ENCODE measurements at places on chromosomes 6 and 20.

DNA sequence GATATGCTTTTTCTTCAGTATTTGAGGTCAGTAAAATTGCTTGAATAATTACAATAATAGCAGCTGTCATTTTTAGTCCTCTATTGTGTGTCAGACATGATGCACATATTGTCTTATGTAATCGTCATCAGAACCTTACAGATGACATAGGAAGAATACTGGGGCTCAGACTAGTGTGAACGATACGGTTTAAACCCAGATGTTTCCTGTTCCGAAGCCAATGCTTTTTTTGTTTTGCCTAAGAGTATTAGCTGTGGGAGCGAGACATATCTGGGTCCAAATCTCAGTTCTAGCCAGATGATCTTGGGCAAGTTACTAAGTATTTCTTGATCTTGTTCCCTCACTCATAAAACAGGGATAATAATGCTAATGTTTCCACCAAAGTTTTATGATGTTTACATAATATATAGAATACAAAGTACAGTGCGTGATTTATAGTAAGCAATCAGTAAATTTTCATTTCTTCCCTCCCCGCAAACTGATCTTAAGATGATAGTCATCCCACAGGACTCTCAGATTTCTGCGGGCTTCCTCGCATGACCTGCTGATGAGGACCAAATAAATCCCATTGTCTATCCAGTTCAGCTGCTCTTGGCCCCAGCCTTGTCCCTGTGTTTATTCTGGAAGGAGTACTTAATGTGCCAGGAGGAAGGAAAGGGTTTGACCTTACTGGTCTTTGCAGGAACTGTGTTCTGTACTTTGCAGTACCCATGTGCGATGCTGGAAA lies 98.2 kb downstream of the CAP2 start:
- H3K4me3 ChIP-seq = no peak overlapping the region
- H3K36me3 ChIP-seq = peaks cover 11% of the 10 kb centered on the region
- H3K27me3 ChIP-seq = no peaks in the 10 kb centered on the region
- no peak overlapping the region for H3K27ac ChIP-seq
- DNase-seq = no peak

DNA sequence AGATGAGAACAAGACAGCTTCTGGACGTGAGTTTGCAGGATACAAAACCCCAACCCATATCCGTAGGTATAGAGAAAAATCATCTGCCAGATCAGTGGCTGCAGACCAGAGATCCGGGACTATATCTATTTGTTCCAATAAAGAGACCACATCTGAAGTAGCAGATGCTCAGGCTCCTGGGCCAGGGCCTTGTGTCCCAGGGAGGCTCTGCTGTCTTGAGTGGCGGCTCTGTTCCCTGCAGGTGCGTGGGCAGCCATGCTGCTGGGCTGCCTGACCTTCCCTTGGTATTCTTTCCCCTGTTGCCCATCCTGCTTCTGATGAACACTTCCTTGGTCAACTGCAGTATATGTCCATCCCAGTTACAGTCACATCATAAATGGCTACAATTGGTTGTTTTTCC lies 34.9 kb downstream of the ERMARD start:
- H3K36me3 ChIP-seq = peaks cover 19% of the 10 kb centered on the region
- H3K27ac ChIP-seq = no peak overlapping the region
- no peaks in the 10 kb centered on the region for H3K27me3 ChIP-seq
- peaks cover 2% of the 10 kb centered on the region for H3K4me1 ChIP-seq

DNA sequence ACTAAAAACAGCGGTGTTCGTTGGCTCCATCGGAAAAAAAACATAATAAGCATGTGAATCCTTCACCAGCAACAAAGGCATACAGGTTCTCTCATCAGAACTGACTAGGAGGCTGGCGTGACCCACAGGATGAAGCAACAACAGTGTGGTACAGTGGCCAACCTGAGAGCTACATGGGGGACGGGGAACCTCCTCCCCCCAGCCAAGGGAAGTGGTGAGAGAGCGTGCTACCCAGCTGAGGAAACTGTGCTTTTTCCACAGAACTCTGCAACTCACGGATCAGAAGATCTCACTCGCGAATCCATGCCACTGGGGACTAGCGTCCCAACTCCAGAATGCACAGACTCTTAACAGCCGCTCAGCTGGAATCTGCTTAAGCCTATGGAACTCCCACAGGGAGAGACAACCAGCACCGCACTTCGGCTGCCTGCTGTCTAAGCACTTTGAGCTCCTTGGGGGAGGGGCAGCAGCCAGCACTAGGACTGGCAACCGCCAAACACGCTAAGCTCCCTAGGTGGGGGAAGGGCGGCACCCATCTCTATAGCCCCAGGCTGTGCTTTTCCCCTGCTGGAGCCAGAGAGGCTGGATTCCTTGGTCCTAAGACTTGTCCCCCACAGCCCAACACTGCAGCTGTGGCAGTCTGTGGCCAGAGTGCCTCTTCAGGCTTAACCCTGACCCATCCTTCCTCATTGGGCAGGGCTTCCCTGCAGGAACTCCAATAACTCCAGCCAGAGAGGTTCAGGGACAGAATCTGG lies 538.3 kb upstream of the BTBD3 start:
- no peak for DNase-seq
- peaks cover 27% of the 10 kb centered on the region for H3K4me1 ChIP-seq
- H3K36me3 ChIP-seq = no peaks in the 10 kb centered on the region
- no peak overlapping the region for H3K4me3 ChIP-seq

GRCh38 chr6:90650041-90650940 lies 63.4 kb upstream of the MAP3K7 start:
- peaks cover 14% of the 10 kb centered on the region for H3K27me3 ChIP-seq
- H3K4me1 ChIP-seq = no peaks in the 10 kb centered on the region
- no peaks in the 10 kb centered on the region for H3K36me3 ChIP-seq
- no peak for DNase-seq
- no peak overlapping the region for H3K4me3 ChIP-seq

DNA sequence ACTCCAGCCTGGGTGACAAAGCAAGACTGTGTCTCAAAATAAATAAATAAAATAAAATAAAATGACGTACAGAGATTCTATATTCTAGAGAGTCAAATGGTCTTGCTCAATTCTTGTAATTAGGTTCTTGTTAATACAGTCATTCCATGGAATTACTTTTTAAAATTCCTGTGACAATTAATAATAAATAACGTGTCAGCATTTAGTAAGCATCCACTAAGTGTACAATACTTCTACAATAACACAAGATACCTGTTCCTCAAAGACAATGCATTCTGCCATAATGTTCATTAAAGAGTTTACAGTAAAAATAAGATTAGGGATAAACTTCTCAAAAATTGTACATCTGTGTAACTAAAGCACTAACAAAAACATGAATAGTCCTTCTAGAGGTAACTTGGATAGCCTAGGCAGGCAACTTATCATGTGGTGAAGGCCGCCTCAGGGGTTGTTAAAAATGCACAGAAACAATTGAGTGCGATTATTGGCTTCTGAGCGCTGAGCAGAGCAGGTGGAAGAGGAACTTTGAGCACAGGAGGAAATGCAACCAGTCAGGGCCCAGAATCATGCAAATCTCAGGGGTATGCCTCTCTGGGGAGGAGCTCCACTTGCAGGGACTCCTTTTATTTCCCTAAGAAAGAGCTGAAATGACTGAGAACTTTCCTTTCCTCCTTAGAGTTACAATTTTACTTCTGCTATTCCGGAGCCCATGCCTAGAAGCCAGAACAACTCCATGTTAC lies 37.1 kb downstream of the QRSL1 start:
- no peak for DNase-seq
- H3K36me3 ChIP-seq = peaks cover 30% of the 10 kb centered on the region
- H3K4me3 ChIP-seq = no peak overlapping the region
- no peaks in the 10 kb centered on the region for H3K4me1 ChIP-seq
- H3K27me3 ChIP-seq = no peaks in the 10 kb centered on the region

- H3K4me1 ChIP-seq = no peaks in the 10 kb centered on the region
- no peak overlapping the region for H3K4me3 ChIP-seq
- no peak overlapping the region for H3K27ac ChIP-seq
- H3K36me3 ChIP-seq = no peaks in the 10 kb centered on the region
- no peaks in the 10 kb centered on the region for H3K27me3 ChIP-seq
- no peak for DNase-seq
These were observed 243.3 kb upstream of the GRIK2 start for GRCh38 chr6:101150226-101150625.

GRCh38 chr6:25446830-25447569 lies 167.8 kb downstream of the CARMIL1 start:
- H3K27me3 ChIP-seq = no peaks in the 10 kb centered on the region
- no peak overlapping the region for H3K4me3 ChIP-seq
- peaks cover 8% of the 10 kb centered on the region for H3K36me3 ChIP-seq
- peak overlapping the region; percentile 43 for H3K27ac ChIP-seq
- H3K4me1 ChIP-seq = peaks cover 20% of the 10 kb centered on the region

GRCh38 chr20:40181676-40182075 lies 507.4 kb downstream of the MAFB start:
- H3K4me1 ChIP-seq = no peaks in the 10 kb centered on the region
- no peaks in the 10 kb centered on the region for H3K36me3 ChIP-seq
- no peak for DNase-seq
- no peaks in the 10 kb centered on the region for H3K27me3 ChIP-seq
- H3K4me3 ChIP-seq = no peak overlapping the region

DNA sequence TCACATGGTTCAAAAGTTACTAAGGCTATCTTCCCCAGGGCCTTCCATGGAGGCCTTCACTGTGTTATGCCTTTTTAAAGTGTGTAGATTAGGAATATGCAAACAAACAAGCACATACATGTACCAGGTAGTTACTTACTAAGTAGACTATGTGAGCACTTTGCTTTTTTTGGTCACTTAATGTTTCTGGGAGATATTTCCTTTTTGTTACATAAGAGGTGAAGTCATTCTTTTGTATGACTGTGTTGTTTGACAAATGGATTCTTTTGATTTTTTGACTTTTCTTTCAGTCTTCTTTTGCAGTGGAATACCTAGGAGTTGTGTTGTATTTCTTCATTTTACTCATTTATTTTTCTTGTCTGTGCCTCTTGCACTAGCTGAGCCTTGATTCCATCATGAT lies 39.6 kb upstream of the BCAS1 start:
- no peak overlapping the region for H3K27ac ChIP-seq
- H3K36me3 ChIP-seq = no peaks in the 10 kb centered on the region
- H3K27me3 ChIP-seq = no peaks in the 10 kb centered on the region
- H3K4me3 ChIP-seq = no peak overlapping the region
- peaks cover 25% of the 10 kb centered on the region for H3K4me1 ChIP-seq

GRCh38 chr6:10556992-10557391 lies 35.8 kb downstream of the GCNT2 start:
- H3K4me1 ChIP-seq = peaks cover 10% of the 10 kb centered on the region
- H3K27ac ChIP-seq = no peak overlapping the region
- H3K36me3 ChIP-seq = no peaks in the 10 kb centered on the region
- no peak for DNase-seq
- H3K4me3 ChIP-seq = no peak overlapping the region

DNA sequence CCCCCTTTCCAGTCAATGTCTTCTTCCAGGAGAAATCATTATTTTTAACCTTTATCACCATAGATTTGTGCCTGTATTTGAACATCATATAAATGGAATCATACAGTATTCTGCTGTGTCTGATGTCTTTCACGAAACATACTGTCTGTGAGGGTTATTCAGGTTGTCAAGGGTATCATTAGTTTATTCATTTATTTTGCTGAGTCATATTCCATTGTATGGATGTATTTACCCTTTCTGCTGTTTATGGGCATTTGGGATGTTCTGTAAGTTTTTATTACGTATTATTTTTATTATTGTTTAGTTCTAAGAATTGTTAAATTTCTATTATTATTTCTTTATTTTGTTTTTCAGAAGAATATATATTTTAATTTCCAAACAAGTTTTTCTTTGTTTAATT lies 22.0 kb downstream of the DNPH1 start:
- no peaks in the 10 kb centered on the region for H3K4me1 ChIP-seq
- no peaks in the 10 kb centered on the region for H3K27me3 ChIP-seq
- H3K36me3 ChIP-seq = peaks cover 27% of the 10 kb centered on the region
- H3K4me3 ChIP-seq = no peak overlapping the region
- H3K27ac ChIP-seq = no peak overlapping the region

DNA sequence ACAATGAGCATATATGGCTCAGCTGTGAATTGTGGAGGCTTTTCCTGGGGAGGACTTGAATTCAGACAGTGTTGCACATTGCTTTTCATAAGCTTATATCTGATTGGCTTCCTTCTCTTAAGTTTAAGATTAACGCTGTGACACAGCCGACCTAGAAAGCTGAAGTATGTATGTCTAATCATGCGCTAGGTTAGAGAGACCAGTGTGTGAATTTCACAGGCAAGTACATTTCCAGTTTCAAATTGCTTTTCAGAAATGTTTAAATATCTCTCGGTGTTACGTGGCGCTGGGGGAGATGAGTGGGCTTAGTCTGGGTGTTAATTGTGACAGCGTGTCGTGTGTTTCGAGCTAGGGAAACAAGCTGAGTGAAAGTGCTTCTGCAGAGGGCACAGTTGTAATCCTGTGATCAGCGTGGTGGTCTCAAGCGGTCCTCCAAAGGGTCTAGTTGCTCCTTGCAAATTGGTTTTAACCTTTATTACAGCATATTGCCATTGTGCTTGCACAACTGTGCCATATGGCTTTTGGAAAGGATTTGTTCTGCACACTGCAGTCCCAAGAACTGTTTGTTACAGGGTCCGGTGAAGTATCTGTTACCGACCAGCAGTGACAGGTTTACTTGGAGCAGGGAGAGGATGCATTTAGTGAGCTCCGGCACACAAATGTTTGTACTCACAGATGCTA lies 166.6 kb downstream of the SASH1 start:
- H3K36me3 ChIP-seq = peaks cover 4% of the 10 kb centered on the region
- no peak overlapping the region for H3K4me3 ChIP-seq

DNA sequence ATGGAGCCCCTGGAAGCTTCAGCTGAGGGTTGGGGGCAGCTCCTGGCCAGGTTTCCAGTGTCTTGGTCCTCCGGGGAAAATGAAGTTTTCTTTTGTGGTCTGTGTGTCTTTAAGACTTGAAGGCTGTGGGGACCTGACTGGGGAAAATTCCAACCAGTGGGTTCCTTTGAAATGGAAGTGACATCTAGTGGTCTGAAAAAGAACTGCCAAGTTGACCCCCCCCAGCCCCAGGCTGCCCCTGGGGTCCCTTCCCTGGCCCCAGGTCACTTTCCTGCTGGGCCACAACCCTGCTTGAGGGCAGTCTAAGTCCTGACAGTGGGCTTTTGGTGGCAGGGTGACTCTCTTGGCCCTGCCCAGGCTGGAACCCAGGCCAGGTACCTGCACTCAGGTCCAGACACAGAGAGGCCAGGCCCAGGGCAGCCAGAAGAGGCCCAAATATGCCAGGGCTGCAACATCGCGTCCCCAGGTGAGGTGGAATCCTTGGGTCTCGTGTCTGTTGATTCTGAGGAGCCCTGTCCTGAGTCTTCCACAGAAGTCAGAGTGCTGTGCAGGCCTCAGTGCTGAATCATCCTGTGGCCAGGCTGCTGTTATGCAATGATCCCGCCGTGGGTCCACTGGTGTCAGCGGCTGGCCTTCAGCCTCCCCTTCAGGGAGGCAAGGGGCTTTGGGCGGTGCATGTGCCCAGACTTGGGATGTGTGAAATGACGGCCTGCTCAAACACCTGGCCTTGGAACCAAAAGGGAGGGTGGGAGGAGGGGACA lies 68.4 kb downstream of the VEGFA start:
- no peaks in the 10 kb centered on the region for H3K36me3 ChIP-seq
- no peak overlapping the region for H3K4me3 ChIP-seq
- no peaks in the 10 kb centered on the region for H3K27me3 ChIP-seq
- DNase-seq = peak; percentile 34
- H3K4me1 ChIP-seq = no peaks in the 10 kb centered on the region

Measured in MCF 10A (cell line).